ENCODE measurements at places on chromosomes 4 and X. TPM values are rescaled to one million over a fixed set of nuclear protein-coding genes. Genes with fewer than 3 reads are reported as not detected.

NLGN3 gene
- total RNA-seq = 3.6 TPM

CSAG3 gene
- not detected for total RNA-seq

GAGE12E gene
- total RNA-seq = not detected

VCX2 gene
- not detected for total RNA-seq

AADAT gene
- total RNA-seq = 12.7 TPM

DNA sequence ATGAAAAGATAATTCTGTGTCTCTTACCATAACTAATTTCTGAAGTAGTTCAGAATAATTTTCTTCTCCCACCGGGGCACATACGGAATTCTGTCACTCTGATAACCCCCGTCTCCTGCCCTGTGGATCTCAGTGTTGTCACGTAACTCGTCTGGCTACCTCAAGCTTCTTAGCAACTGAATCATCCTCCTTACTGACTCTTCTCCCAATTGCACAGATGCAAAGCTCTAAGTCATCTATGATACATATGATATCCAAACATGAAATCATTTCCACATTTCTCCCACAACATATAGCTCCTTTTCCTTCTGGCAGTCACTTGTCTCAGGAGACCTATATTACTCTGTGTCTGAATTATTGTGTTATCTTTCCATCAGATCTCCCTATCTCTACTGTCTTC is 1043.1 kb upstream of the TENM3 start:
- no peaks in the 10 kb centered on the region for H3K36me3 ChIP-seq
- H3K27ac ChIP-seq = no peak overlapping the region
- H3K4me3 ChIP-seq = no peak overlapping the region
- H3K4me1 ChIP-seq = no peaks in the 10 kb centered on the region
- no peak for DNase-seq

GRCh38 chr4:52910115-52910514 is 48.0 kb downstream of the RASL11B start:
- H3K27ac ChIP-seq = no peak overlapping the region
- H3K36me3 ChIP-seq = no peaks in the 10 kb centered on the region
- H3K27me3 ChIP-seq = no peaks in the 10 kb centered on the region
- DNase-seq = no peak
- no peak overlapping the region for H3K4me3 ChIP-seq

GRCh38 chr4:139686130-139686529 is 20.5 kb downstream of the MGST2 start:
- H3K27me3 ChIP-seq = no peaks in the 10 kb centered on the region
- peak overlapping the region; percentile 56 for H3K27ac ChIP-seq
- H3K4me3 ChIP-seq = no peak overlapping the region
- H3K36me3 ChIP-seq = peaks cover 13% of the 10 kb centered on the region
- peaks cover 26% of the 10 kb centered on the region for H3K4me1 ChIP-seq

- no peak for DNase-seq
- H3K4me3 ChIP-seq = peak within 1 kb of the TSS; percentile 41
- H3K27ac ChIP-seq = no peak within 1 kb of the TSS
- H3K27me3 ChIP-seq = peaks cover 18% of the 10 kb centered on the region
Measured at GRCh38 chrX:132958091-132958703, at the start of gene HS6ST2. Gene HS6ST2, minus strand, starts transcription at chrX:132958629.

- H3K27ac ChIP-seq = peak overlapping the region; percentile 84
- H3K36me3 ChIP-seq = no peaks in the 10 kb centered on the region
- H3K4me1 ChIP-seq = no peaks in the 10 kb centered on the region
- no peaks in the 10 kb centered on the region for H3K27me3 ChIP-seq
- H3K4me3 ChIP-seq = peak overlapping the region; percentile 59
- DNase-seq = no peak
Measured at GRCh38 chrX:71067712-71068043, 456 bp downstream of the SNX12 start.

GRCh38 chr4:43586813-43587212 is 694.3 kb downstream of the GRXCR1 start:
- no peak overlapping the region for H3K27ac ChIP-seq
- no peaks in the 10 kb centered on the region for H3K4me1 ChIP-seq
- no peaks in the 10 kb centered on the region for H3K36me3 ChIP-seq
- no peak for DNase-seq

DNA sequence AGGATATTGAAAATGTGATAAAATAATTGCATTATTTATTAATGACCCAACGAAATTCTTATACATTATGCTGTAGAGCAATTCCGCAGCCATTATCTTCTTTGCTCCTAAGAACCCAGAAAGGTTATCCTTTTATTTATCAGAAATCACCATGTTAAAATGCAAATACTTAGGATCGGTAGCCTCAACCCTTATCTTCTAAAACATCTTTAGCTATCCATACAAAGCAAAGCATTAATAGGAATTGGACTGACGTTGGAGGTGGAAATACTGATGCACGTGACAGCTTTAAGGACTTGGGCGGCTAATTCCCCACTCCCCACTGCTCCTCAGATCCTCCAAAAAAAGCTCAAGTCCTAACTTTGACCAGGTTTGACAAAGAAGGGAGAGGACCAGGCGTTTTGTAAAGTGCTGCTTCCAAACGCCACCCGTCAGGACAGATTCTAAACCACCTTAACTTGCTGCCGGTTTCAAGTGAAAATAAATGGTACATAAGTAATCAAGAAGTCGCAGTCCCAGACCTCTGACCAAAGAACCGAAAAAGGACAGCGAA is 539 bp upstream of the SPCS3 start:
- H3K4me3 ChIP-seq = peak overlapping the region; percentile 32
- no peaks in the 10 kb centered on the region for H3K36me3 ChIP-seq
- H3K4me1 ChIP-seq = peaks cover 46% of the 10 kb centered on the region
- no peaks in the 10 kb centered on the region for H3K27me3 ChIP-seq
- no peak for DNase-seq

GRCh38 chr4:169619518-169619957 is 840 bp upstream of the CLCN3 start:
- DNase-seq = no peak
- no peaks in the 10 kb centered on the region for H3K36me3 ChIP-seq
- H3K4me3 ChIP-seq = peak overlapping the region; percentile 74
- H3K4me1 ChIP-seq = peaks cover 16% of the 10 kb centered on the region
- H3K27me3 ChIP-seq = no peaks in the 10 kb centered on the region

- DNase-seq = no peak
- H3K4me3 ChIP-seq = no peak overlapping the region
- H3K4me1 ChIP-seq = no peaks in the 10 kb centered on the region
- H3K27ac ChIP-seq = no peak overlapping the region
- no peaks in the 10 kb centered on the region for H3K36me3 ChIP-seq
- no peaks in the 10 kb centered on the region for H3K27me3 ChIP-seq
Measured at GRCh38 chr4:97197106-97197505, 946.2 kb downstream of the STPG2 start.

DNA sequence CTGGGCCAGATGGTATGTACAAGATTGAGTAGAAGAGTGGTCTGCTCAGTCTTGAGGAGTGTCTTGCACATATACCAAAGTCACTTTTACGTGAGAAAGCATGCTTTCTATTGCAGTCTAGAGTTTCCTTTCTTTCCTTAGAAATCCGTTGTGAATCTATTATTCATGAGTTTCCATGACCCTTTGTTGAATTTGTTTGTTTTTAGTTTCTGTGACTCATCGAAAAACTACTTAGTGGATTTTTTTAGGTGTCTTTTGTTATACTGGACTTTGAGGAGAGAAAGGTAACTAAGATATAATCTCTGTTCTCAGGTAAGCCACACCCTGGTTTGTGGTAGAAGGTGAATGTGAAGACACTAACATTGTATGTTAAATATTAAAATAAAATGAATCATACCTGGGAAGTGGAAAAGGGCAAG is 23.0 kb downstream of the GALNT7 start:
- no peak overlapping the region for H3K27ac ChIP-seq
- no peak overlapping the region for H3K4me3 ChIP-seq
- H3K36me3 ChIP-seq = no peaks in the 10 kb centered on the region
- no peaks in the 10 kb centered on the region for H3K27me3 ChIP-seq

DNA sequence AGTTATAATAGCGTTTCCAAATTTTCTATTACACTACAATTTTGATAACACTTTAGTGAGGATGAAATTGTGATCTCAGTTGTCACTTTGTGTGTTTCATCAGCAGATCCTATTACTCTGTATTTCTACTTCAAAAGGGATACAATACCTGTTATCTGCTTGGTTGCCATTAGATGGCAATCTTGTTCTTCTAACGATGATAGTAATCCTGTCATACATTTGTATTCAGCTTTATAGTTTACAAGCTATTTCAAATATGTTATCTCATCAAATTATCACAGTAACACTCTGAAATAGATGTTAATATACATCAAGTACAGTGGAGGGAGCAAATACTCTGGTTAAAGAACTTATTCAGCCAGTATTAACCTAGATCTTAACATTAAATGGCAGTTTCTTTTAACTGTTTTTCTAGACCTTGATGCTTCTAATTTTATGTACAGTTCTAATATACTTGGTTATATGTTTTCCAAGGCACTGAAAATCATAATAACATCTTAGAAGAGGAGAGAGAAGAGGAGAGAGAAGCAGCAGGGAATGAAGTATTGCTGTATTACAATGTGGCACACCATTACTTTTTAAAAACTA is 292.0 kb downstream of the CCSER1 start:
- H3K4me1 ChIP-seq = no peaks in the 10 kb centered on the region
- no peaks in the 10 kb centered on the region for H3K36me3 ChIP-seq
- no peaks in the 10 kb centered on the region for H3K27me3 ChIP-seq
- no peak overlapping the region for H3K4me3 ChIP-seq

DNA sequence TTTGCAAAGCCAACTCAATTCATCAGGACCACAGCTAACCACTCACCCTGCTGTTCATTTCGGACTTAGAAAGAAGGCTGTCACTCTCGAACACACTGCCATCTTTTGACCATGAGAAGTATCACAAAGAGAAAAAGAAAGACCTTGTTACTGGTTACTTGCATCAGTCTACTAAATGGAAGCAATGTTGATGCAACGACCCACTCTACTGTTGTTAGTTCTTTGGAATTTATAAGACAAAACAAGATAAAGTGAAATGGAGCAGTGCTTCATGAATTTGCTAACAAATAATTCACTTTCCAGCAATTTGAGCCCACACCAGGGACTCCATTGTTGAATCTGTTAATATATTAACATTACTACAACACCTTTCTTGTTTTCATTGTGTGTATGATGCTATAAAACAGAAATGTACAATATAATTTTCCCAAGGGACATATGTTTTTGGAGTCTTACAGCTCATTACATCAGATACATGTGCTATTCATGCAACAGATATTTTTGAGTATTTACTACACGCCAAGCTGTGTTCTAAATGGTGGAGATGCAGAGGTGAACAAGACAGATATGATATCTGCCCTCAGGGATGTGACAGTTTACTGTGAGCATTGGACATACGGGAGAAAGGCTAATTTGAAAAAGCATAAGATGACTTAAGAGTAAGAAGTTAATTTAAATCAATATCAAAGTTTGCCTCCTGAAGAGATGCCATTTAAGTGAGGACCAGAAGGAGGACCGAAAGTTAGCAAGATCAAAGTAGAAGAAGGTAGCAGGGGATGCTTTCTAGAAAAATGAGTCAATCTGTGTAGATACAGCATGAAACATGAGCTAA is 87.2 kb downstream of the AREG start:
- peaks cover 8% of the 10 kb centered on the region for H3K4me1 ChIP-seq
- H3K27ac ChIP-seq = no peak overlapping the region
- H3K27me3 ChIP-seq = no peaks in the 10 kb centered on the region
- H3K4me3 ChIP-seq = no peak overlapping the region

DNA sequence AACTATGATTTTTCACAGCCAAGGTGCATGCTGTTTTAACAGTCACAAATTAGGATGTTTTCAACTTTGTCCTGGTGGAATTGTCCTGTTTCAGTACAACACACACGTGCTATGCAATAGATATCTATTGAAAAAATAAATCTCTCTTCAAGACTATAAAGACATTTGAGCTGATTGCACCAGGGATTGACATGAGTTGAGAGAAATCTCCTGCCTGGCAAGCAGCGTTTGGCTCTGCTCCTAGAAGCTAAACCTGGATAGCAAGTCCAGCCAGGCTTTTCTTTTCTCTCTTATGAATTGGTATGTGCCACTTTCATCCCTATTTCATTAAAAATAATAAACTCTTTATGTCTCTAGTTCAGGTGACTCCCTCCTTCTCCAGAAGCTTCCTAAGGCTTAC is 16.6 kb upstream of the NPNT start:
- H3K27me3 ChIP-seq = no peaks in the 10 kb centered on the region
- H3K36me3 ChIP-seq = no peaks in the 10 kb centered on the region
- no peaks in the 10 kb centered on the region for H3K4me1 ChIP-seq
- no peak overlapping the region for H3K4me3 ChIP-seq
- no peak for DNase-seq

All from sigmoid colon (tissue), 7 donors.